ENCODE measurements at places on chromosomes 11 and 22.

DNA sequence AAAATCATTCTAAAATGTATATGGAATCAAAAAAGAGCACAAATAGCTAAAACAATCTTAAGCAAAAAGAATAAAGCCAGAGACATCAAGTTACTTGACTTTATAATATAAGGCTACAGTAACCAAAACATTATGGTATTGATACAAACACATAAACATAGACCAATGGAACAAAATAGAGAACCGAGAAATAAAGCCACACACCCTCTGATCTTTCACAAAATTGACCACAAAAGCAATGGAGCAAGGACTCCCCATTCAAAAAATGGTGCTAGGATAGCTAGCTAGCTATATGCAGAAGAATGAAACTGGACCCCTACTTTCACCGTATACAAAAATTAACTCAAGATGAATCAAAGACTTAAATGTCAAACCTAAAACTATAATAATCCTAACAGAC, 43.2 kb downstream of the GLYATL2 start:
- H3K4me3 ChIP-seq, result no peak overlapping the region
- H3K4me1 ChIP-seq, result no peaks in the 10 kb centered on the region
- no peaks in the 10 kb centered on the region for H3K27me3 ChIP-seq

GRCh38 chr11:37320921-37321320, 722.9 kb upstream of the RAG2 start:
- H3K36me3 ChIP-seq, result no peaks in the 10 kb centered on the region
- no peak overlapping the region for H3K27ac ChIP-seq
- no peak overlapping the region for H3K4me3 ChIP-seq
- no peak for DNase-seq
- H3K4me1 ChIP-seq, result no peaks in the 10 kb centered on the region

- no peaks in the 10 kb centered on the region for H3K36me3 ChIP-seq
- H3K27ac ChIP-seq, result peak overlapping the region; percentile 83
- no peaks in the 10 kb centered on the region for H3K27me3 ChIP-seq
- no peak overlapping the region for H3K4me3 ChIP-seq
- no peak for DNase-seq
- H3K4me1 ChIP-seq, result peaks cover 36% of the 10 kb centered on the region
These were observed 40.0 kb downstream of the AMBRA1 start for GRCh38 chr11:46553814-46554212.

GRCh38 chr11:130139401-130139800, 20.2 kb upstream of the ST14 start:
- no peak overlapping the region for H3K4me3 ChIP-seq
- H3K36me3 ChIP-seq, result peaks cover 19% of the 10 kb centered on the region
- H3K27me3 ChIP-seq, result no peaks in the 10 kb centered on the region
- H3K4me1 ChIP-seq, result no peaks in the 10 kb centered on the region

GRCh38 chr11:79400717-79401330, 40.0 kb downstream of the TENM4 start:
- H3K36me3 ChIP-seq, result no peaks in the 10 kb centered on the region
- H3K27ac ChIP-seq, result no peak overlapping the region
- no peaks in the 10 kb centered on the region for H3K4me1 ChIP-seq
- H3K27me3 ChIP-seq, result no peaks in the 10 kb centered on the region
- DNase-seq, result no peak

- H3K27me3 ChIP-seq, result no peaks in the 10 kb centered on the region
- no peak overlapping the region for H3K4me3 ChIP-seq
- no peak for DNase-seq
- H3K4me1 ChIP-seq, result peaks cover 57% of the 10 kb centered on the region
These were observed 35.4 kb downstream of the PISD start for GRCh38 chr22:31626427-31627150.

- no peak for DNase-seq
- H3K4me1 ChIP-seq, result peaks cover 9% of the 10 kb centered on the region
- H3K27ac ChIP-seq, result no peak overlapping the region
- no peaks in the 10 kb centered on the region for H3K36me3 ChIP-seq
- H3K4me3 ChIP-seq, result no peak overlapping the region
These were observed 47.8 kb upstream of the PTPRJ start for GRCh38 chr11:47932544-47932943.

- no peaks in the 10 kb centered on the region for H3K27me3 ChIP-seq
- DNase-seq, result no peak
- no peak overlapping the region for H3K4me3 ChIP-seq
- peaks cover 29% of the 10 kb centered on the region for H3K36me3 ChIP-seq
These were observed 79.2 kb upstream of the GRIK4 start for GRCh38 chr11:120432056-120433018.

- H3K4me1 ChIP-seq, result no peaks in the 10 kb centered on the region
- no peaks in the 10 kb centered on the region for H3K36me3 ChIP-seq
- no peak overlapping the region for H3K27ac ChIP-seq
- H3K4me3 ChIP-seq, result no peak overlapping the region
- no peaks in the 10 kb centered on the region for H3K27me3 ChIP-seq
These were observed 16.7 kb downstream of the MMP7 start for GRCh38 chr11:102513869-102514268.

DNA sequence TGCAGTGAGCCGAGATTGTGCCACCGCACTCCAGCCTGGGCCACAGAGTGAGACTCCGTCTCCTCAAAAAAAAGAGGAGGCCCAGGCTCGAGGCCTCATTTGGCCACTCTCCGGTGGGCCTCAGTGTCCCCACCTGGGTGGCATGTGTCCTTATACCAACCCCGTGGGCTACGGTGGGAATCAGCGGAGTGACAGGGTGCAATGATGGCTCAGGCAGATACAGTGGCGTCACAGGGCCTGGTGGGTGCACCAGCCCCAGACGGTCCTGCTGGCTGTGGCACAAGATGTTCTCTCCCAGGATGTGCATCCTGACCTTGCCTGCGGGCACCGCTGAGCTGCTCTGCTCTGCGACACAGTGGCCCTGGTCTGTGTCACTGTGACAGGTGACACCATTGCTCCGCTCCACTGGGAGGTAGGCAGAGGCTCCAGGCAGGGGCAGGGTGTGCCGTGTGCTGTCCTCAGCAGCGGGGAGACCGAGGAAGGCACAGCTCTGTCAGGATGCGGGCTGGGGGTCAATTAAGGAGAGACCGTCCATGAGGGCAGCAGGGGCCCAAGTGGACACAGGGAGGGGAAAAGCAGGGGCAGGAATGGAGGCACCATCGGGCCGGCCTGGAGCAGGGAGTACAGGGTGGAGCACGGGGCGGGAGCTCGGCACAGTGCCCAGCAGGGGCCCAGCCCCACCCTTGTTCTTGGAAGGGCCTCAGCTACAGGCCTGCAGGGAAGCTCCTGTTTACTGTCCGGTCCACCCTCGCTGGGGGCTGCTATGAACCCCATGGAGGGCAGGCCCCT, 21.7 kb upstream of the TH start:
- H3K27me3 ChIP-seq, result no peaks in the 10 kb centered on the region
- no peak overlapping the region for H3K4me3 ChIP-seq
- H3K36me3 ChIP-seq, result no peaks in the 10 kb centered on the region

GRCh38 chr11:2276280-2277007, 6.1 kb upstream of the ASCL2 start:
- H3K4me3 ChIP-seq, result no peak overlapping the region
- H3K36me3 ChIP-seq, result no peaks in the 10 kb centered on the region
- no peak overlapping the region for H3K27ac ChIP-seq
- H3K27me3 ChIP-seq, result peaks cover 4% of the 10 kb centered on the region
- H3K4me1 ChIP-seq, result no peaks in the 10 kb centered on the region

GRCh38 chr11:72189455-72190250, 2.3 kb upstream of the FOLR1 start:
- no peak overlapping the region for H3K4me3 ChIP-seq
- H3K36me3 ChIP-seq, result no peaks in the 10 kb centered on the region
- peak overlapping the region; percentile 62 for H3K27ac ChIP-seq
- no peaks in the 10 kb centered on the region for H3K27me3 ChIP-seq
- no peaks in the 10 kb centered on the region for H3K4me1 ChIP-seq

DNA sequence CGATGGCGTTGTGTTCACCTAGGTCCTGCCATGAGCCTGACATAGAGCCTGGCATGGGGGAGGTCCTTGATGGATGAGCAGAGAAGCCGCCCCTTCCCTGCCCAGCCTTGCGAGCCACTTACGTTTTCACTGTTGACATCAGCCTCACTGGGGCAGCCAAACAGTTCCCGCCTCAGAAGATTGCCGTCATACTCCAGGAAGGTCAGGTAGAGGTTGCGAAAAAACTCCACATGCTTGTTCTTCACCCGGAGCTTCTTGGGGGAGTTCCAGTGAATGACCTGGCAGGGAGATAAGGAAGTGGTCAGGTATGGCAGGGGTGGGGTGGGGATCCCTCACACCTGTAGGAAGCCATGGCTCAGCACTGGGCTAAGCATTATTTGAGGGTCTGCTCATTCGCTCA, 279.3 kb upstream of the SYN3 start:
- H3K27ac ChIP-seq, result no peak overlapping the region
- H3K27me3 ChIP-seq, result no peaks in the 10 kb centered on the region
- H3K4me1 ChIP-seq, result no peaks in the 10 kb centered on the region
- no peaks in the 10 kb centered on the region for H3K36me3 ChIP-seq
- no peak overlapping the region for H3K4me3 ChIP-seq
- no peak for DNase-seq

GRCh38 chr22:49242480-49242879, 585.2 kb downstream of the BRD1 start:
- no peak for DNase-seq
- no peaks in the 10 kb centered on the region for H3K27me3 ChIP-seq
- H3K4me1 ChIP-seq, result no peaks in the 10 kb centered on the region
- H3K27ac ChIP-seq, result no peak overlapping the region

- no peak for DNase-seq
- H3K27ac ChIP-seq, result no peak overlapping the region
- H3K27me3 ChIP-seq, result no peaks in the 10 kb centered on the region
- H3K4me1 ChIP-seq, result no peaks in the 10 kb centered on the region
- H3K4me3 ChIP-seq, result no peak overlapping the region
These were observed 790.0 kb upstream of the KIRREL3 start for GRCh38 chr11:127790592-127790991.

DNA sequence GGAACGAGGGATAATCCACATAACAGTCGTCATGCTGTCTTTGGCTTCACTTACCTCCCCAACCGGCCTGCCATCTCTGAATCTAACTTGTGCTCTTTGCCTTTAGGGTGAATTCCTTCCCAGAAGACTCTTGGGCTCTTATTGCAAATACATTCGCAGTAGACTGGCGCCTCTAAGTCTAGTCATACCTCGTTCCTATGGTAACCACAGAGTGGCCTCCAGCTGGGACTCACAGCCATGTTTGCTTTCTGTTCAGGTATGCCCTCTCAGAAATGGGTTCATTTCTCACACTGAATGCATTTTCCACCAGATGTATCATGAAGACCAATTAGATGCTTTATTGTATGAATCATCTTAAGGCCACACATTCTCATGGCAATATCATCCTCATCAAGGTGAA, 112.7 kb downstream of the FAR1 start:
- H3K36me3 ChIP-seq, result no peaks in the 10 kb centered on the region
- no peak for DNase-seq
- no peak overlapping the region for H3K27ac ChIP-seq
- no peaks in the 10 kb centered on the region for H3K4me1 ChIP-seq
- no peak overlapping the region for H3K4me3 ChIP-seq

GRCh38 chr11:109320595-109320994, 101.4 kb upstream of the C11orf87 start:
- no peaks in the 10 kb centered on the region for H3K4me1 ChIP-seq
- no peak overlapping the region for H3K4me3 ChIP-seq
- no peaks in the 10 kb centered on the region for H3K27me3 ChIP-seq
- no peak overlapping the region for H3K27ac ChIP-seq
- no peak for DNase-seq

DNA sequence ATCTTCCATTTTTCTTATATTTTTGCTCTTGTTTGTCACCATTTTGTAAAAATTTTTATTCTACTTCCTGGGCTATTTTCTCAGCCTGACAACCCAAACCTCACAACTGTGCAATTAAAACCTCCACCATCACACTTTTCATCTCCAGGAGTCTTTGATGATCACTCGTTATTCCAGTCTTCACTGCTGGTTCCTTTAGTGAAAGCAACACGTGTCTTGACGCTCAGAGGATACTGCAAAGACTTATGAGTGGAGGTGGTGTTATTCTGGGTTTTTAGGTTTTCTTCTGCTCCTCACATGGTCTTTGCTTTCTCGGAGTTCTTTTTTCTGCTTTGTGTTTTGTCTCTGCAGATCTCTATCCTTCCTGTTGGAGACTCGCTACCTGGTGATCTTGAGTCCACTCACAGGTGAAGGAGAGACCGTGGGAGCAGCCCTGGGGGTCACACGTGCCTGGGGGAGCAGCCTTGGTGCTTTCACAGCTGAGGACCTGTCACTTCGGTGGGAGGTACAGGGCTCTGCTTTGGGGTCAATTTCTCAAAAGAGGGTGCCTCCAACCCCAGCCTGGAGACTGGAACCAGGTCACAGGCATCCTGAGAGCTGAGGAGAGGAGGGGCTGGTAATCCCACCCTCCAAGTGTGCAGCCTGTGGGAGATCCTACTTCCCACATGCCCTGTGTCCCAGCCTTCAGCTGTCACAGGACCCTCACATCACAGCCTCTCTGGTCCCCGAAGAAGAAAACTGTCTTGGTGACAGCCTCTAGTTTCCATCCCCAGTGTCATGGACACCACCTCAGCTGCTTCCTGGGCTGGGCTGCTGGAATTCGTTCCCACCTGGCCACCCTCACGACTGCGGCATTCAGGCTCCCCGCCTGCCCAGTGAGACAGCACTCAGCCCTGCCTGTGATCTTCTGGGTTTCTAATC, 11.0 kb downstream of the SULT4A1 start:
- no peak overlapping the region for H3K4me3 ChIP-seq
- no peaks in the 10 kb centered on the region for H3K27me3 ChIP-seq
- no peaks in the 10 kb centered on the region for H3K4me1 ChIP-seq
- H3K36me3 ChIP-seq, result no peaks in the 10 kb centered on the region

GRCh38 chr22:29742326-29742725, 22.5 kb downstream of the CABP7 start:
- H3K4me1 ChIP-seq, result no peaks in the 10 kb centered on the region
- H3K27me3 ChIP-seq, result no peaks in the 10 kb centered on the region
- no peaks in the 10 kb centered on the region for H3K36me3 ChIP-seq
- DNase-seq, result no peak
- no peak overlapping the region for H3K27ac ChIP-seq

DNA sequence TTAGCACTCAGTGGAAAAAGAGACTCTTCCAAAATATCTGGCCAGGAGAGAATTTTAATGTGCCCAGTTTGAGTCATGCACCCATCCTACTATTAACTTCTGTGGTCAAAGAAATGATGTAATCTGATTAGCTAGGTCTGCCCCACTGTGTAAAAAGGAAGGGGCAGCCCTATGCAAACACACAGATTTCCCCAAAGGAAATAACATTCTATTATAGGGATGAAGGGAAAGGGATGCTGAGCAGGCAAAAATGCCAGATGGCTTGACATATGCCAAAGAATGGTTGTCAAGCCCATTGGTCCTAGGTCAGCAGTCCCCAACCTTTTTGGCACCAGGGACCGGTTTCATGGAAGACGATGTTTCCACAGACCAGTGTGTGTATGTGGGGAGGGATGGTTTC, 43.3 kb upstream of the PAK1 start:
- H3K27ac ChIP-seq, result no peak overlapping the region
- no peaks in the 10 kb centered on the region for H3K4me1 ChIP-seq
- DNase-seq, result no peak
- no peak overlapping the region for H3K4me3 ChIP-seq
- no peaks in the 10 kb centered on the region for H3K36me3 ChIP-seq

GRCh38 chr11:109507836-109508561, 86.0 kb downstream of the C11orf87 start:
- H3K27ac ChIP-seq, result no peak overlapping the region
- H3K4me1 ChIP-seq, result no peaks in the 10 kb centered on the region
- no peak for DNase-seq
- no peaks in the 10 kb centered on the region for H3K36me3 ChIP-seq
